Stromal cell of bone marrow (primary cell): ENCODE measurements at places on chromosomes 6 and 20.
A peak's percentile ranks its signal among the peaks of the same experiment; 100 is the strongest.

GRCh38 chr6:29519291-29520010 is 31.7 kb upstream of the MAS1L start:
- no peak for DNase-seq

DNA sequence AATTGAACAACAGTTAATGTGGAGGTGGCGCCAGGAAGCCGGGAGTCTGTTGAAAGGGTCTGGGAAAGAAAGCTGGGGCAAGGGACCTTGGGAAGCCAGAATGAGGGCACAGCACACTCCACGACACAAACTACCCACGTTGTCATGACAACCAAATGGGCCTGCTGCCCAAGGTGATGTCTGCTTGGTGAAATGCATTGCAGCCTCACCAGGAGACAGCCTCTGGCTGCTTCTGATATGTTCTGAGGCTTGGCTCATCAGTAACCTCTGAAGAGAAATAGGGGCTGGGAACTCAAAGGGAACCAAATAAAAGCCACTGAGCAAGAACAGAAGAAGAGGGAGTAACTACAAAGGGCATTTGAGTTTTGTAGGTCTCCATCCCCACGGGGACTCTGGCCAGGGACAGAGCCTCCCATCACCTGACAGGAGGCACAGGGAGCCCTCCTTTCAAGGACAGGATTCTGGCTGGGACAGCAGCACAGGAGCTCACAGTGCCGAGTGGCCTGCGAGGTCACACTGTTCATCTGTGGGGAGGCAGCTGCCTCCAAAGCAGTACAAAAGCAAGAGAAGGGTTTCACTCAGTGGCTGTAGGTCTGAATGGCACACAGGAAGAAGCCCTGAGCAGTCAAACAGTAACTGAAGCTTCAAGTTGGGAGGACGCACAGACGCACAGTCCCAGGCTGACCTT is 44.6 kb upstream of the KCNK16 start:
- no peak for DNase-seq

- peak; percentile 2 for DNase-seq
These were observed 293.3 kb downstream of the HACE1 start for GRCh38 chr6:104566411-104566810.

GRCh38 chr6:161410076-161410475 is 136.2 kb upstream of the AGPAT4 start:
- DNase-seq = no peak

DNA sequence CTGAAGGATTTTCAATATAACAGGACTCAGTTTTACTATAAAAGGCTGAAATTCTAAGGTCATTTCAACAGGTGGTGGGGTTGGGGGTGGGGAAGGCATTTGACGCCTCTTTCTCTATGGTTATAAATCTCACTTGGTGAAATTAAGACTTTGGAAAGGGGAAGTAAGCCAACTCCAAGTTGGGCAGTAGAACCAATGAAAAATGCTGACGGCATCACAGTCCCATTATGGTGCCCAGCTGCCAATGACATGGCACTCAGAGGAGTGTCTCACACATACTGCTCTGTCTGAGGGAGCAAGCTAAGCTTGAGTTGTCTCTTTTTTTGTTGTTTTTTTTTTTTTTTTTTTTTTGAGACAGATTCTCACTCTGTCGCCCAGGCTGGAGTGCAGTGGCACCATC is 4.7 kb downstream of the SLC16A10 start:
- DNase-seq = no peak

- DNase-seq = no peak
These were observed 380.9 kb downstream of the GJA1 start for GRCh38 chr6:121816361-121816760.

- DNase-seq = no peak
These were observed 697 bp upstream of the CEP43 start for GRCh38 chr6:166998256-166999144.

DNA sequence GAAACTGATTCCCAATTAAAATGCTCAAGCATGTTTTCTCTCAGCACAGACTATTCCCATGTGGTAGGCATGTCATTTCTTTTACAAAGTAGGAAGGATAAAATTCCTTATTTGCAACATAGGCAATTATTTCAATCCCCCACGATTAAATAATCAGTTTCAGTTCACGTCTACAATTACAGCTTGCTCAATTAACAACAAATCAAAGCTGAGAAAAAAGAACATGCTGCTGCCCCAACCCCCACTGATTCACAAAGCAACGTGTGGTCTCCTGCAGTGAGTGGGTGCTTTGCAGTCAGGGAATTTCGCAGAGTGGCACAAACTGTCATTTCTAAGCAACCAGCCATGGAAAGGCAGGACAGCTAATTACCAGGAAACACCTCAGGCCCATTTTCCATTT is 17.0 kb downstream of the RNASET2 start:
- no peak for DNase-seq

DNA sequence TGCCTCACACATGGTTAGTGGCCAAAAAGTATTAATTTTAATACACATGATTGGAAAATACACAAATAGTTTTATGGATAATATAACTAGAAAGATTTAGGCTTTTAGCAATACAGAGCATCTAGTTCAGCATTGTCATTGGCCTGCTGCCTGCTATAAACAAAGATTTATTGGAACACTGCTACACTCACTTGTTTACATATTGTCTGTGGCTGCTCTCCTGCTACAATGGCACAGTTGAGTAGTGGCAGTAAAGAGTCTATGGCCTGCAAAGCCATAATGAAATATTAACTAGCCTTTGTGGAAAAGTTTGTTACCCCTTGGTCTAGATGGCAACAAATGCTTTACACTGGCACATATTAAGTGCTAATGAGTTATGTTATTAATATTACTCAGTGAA is 37.8 kb downstream of the ZNF451 start:
- DNase-seq = no peak

DNA sequence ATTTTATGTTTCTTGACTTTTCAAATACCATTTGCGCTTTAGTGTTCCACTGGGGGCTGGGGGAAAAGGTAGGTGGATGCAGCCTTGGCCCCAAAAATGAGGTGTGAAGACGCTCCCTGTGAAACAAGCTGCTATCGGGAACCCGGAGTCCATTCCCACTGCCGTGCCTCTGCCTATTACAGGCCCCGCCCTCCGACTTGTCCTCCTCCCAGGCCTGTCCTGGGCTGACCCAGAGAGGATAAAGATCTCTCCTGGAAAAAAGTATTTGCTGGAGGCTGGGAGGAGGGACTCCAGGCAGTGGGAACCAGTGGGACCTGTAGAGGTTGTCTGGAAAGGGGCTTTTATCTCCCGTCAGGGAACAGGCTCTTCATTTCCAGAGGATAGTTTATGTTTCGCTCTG is 215.0 kb downstream of the SLC24A3 start:
- DNase-seq = no peak

DNA sequence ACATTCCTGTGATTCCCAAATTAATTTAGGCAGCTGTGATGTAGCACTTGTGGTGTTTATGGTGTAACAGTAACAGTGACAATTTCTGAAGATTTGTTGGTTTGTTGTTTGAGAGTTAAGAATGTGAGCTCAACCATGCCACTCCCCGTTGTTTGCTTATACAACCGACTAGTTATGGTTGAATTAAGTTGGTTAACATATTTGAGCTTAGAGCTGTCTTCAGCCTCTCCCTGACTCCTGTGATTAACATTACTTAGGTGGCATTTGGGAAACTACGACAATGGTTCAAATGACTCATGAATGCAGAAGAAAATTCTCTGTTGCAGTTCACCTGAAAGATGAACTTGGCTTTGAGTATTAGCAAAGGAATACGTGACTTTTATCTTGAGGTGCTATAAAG is 35.9 kb upstream of the PRL start:
- DNase-seq = no peak

DNA sequence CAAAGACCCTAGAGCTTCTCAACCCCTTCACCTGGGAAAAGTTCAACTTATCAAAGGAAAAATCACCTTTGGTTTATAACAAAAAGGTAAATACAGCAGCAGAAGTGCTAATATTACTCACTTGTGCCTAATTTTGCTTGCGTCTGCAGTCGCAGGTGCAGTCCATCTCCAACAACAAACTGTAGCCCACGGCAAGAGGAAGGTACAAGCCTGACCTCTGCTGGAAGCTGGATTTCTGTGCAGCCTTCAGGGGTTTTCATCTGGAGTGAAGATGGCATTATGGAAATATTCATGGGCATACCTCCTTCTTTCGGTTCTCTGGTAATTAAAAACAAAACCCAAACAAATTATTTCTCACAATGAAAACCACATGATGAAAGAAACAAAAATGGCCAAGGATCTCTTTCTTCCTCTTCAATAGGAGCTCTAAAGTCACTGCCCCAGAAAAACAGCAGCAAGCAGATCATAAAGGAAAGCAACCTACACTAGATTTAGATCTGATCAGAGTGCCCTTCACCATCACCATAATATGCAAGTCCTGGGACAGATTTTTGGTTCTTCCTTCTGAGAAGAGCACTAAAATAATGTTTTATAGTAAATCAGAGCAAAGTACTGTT is 7.8 kb downstream of the UBE3D start:
- no peak for DNase-seq

- DNase-seq = no peak
These were observed 15.4 kb downstream of the MOCS1 start for GRCh38 chr6:39918831-39919230.

DNA sequence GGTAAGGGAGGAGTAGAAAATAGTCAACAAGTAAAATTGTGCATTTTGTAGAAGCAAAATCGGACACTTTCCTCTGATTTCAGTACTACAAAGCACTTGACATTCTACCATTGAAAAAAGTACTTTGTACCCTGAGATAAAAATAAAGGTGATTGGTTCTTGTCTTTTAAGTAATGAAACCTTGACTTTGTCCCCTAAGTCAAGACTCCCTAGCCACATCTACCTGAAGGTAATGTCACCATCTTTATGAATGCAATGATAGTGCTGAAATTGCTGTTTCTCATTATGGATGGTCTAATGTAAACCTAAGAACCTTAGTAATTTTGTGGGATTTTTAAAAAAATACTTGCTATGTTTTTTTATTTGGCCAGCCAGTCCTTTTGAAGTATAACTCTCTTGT is 2.4 kb upstream of the MAN1A1 start:
- DNase-seq = no peak

- no peak for DNase-seq
These were observed 42.8 kb upstream of the LY86 start for GRCh38 chr6:6545616-6546317.

DNA sequence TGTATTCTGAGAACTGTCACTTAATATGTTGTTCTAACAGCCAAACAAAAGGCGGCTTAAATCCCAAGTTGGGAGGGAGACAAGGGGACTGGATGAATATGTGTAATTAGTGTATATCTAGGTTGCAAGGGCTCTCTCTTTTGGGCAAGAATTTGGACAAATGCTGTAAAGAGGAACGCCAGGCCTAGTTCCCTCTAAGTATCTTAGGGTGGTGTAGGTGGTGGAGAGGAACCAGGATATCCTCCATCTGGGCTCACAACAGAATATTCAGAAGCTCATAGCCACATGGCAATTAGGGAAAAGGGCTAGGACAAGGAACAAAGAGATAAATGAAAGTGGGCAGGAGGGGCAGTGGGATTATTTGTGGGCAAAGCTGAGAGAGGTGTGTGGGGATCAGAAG is 149.5 kb downstream of the LRFN2 start:
- no peak for DNase-seq
